GM12864 (cell line): ENCODE measurements at places on chromosomes 4 and X.

DNA sequence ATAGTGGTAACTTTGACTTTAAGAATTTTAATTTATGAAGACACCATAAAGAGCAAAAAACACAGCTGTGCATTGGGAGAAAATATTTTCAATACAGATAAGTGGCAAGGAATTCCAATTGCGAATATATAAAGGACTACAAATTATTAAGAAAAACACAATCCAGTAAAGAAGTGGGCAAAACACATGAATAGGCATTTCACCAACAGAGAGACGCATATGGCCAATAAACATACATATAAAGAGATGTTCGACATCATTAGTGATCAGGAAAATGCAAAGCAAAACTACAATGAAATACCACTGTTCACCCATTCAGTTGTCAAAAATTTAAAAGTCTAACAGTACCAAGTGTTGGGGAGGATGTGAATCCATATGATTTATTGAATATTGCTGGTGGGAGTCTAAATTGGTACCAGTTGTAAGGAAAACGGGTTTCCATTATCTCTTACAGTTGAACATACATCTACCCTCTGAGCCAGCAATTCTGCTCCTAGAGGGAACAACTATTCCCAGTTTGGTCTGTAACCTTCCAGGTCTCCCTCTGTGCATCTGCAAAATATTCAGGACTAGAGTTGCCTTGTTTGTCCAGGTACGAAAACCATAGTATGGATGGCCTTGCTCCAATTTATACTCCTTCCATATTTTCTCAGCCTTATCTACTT is 1.7 kb upstream of the MPP1 start:
- DNase-seq: no peak

DNA sequence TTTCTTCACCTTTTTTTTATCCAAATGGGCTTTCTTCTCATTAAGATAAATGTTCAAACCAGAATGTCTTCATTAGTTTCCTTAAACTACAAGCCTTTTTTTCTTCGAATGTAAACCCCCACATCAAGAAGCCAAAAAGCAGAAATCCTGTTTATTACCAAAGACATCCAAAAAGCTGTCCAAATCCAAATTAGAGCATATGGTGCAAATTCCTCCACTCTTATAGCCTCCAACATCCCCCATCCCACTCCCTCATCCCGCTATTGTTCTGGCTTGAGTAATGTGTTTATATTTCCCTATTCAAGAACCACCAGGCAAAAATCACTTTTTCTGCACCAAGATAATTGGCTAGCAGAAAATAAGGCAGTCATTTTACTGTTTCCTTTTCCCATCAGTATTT is 315.1 kb upstream of the ADGRL3 start:
- DNase-seq: no peak

GRCh38 chr4:174856926-174857800 is 28.1 kb upstream of the GLRA3 start:
- DNase-seq: no peak

- no peak for DNase-seq
Measured at GRCh38 chr4:151604238-151604637, 156.6 kb downstream of the GATB start.

DNA sequence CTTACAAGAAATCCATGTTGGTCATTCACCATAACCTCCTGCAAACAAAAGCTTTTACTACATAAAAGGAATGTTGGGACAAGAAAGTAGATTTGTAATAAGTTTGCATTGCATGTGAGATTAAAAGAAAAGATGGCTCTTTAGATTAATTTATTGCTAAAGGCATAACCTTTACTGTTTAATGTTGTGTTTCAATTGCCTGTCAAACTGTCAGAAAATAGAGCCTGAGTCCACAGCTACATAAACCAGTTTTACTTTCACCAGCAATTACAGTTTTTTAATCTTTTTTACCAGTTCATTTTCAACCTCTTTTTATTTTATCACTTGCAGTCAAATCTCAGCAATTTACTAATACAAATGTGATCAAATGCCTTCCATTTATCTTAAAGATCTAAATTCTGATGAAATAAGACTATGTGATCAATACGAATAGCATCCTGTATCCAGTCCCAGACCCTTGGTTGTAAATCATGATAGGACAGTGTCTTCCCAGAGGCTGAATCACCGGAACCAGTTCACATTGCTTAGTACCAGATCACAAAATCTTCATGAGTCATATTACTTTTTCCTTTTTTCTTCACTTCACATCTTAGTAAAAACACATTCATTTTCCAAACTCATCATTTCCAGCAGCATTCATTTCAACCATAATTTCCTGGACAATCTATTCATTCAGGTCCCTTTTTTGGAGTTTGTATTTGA is 95.4 kb upstream of the FRG1 start:
- DNase-seq: no peak

DNA sequence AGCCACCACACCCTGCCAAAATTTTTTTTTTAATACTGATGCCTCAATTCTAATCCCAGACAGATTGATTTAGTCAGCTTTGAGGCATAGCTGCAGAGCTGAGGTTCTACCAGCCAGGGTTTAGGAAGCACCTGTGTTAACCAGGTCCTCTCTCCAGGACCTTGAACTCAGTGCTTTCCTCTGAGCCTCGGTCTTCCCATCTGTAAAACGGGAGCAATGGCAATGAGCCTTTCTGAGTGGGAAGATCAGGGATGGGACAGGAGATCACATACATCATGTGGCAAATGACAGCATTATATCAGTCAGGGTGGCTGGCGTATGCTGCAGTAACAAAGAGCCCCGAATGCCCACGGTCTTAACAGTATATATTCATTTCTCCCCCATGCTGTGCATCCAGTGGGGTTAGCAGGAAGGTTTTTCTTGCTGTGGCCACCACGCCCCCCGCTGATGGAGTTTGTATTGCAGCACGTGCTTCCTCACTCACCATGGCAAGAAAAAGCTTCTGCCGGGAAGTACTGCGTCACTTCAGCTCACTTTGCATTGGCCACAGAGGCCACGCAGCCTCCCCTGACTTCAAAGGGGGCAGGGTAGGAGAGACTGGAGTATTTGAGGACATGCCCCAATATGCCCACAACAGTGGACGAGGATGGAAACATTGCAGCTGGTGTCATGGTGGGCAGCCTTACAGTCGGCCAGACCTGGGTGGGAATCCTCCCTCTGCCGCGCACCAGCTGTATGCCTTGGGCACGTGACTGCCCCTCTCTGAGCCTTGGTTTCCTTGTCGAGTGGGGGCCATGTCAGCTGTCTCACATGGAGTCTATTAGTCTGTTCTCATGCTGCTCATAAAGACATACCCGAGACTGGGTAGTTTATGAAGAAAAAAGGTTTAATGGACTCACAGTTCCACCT is 24.1 kb upstream of the MRFAP1 start:
- DNase-seq: no peak

DNA sequence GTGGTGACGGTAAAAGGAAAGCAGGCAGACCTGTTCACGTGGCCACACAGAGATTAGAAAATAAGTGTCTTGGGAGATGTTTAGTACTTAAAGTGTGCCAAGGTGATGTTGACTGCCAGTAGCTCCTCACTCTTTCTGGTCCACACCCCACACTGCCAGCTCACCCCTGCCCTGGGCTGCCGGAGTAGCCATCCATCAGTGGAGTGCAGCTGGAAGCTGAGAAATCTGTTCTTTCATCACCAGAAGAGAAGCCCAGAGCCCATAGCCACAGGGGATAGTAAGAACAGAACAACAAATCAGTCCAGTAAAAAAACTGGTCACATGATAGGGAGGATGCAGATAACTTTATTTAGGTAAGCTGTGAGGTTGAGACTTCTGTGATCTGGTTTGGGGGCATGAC is 64.1 kb downstream of the WWC2 start:
- DNase-seq: no peak

DNA sequence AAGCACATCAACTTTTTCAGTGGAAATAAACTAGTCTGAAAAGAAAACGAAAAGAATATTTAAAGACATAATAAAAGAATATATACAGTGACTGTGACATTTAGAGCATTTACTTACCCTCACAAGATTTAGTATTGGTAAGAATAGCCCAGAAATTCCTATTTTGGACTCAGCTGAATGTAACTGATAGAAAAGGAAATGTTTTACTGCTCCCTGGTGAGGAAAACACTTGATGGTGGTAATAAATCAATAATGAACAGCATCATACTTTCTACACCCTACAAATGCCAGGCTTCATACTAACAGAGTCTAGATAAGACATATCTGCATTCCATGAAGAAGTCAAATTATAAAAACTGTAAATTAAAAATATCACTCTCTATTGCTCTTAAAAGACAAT is 753.5 kb upstream of the PCDH10 start:
- DNase-seq: no peak

DNA sequence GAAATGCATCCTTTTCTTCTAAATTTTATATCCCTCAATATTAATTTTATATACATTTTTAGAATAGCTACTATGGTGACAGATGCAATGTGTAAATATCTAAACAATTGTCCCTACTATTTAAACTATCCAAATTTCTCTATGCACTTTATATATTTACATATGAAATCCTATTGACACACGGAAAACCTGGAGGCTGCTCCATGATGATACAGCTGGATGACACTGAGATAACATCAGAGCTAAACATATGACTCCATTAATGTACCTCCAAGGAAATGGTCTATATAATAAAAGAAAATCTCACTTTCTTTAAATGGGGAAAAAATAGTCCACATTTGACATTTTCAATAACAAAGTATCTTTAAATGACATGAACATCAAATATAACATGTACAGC is 43.7 kb downstream of the DDX60 start:
- DNase-seq: no peak

- DNase-seq: no peak
Measured at GRCh38 chr4:76594173-76594572, 159.1 kb downstream of the SHROOM3 start.

- DNase-seq: no peak
Measured at GRCh38 chr4:122331195-122331594, 47.6 kb upstream of the ADAD1 start.

- no peak for DNase-seq
Measured at GRCh38 chrX:31443654-31444053, 371.8 kb upstream of the FTHL17 start.

- DNase-seq: no peak
Measured at GRCh38 chrX:131356725-131357124, 67.6 kb upstream of the IGSF1 start.

- no peak for DNase-seq
Measured at GRCh38 chrX:97763391-97763790, 879.7 kb downstream of the RPA4 start.

GRCh38 chrX:68868902-68869800 is 40.3 kb downstream of the EFNB1 start:
- no peak for DNase-seq

DNA sequence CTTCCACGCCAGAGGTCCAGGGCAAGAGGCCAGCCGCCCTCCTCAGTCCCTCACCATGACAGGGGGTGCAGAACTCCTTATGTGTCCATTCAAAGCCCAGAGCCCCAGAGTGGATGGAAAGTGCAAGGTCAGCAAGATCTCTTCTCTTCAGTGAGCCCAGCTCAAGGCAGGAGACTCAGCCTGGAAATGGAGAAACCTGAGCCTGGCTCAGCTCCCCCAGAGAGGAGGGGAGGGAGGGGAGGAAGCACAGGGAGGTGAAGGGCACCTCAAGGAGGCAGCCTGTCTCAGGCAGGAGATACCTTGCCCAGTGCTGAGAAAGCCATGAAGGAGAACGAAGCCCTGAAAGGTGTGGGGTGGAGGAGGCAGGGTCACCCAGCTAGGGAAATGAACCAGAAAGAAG is 121.8 kb upstream of the PJA1 start:
- no peak for DNase-seq

DNA sequence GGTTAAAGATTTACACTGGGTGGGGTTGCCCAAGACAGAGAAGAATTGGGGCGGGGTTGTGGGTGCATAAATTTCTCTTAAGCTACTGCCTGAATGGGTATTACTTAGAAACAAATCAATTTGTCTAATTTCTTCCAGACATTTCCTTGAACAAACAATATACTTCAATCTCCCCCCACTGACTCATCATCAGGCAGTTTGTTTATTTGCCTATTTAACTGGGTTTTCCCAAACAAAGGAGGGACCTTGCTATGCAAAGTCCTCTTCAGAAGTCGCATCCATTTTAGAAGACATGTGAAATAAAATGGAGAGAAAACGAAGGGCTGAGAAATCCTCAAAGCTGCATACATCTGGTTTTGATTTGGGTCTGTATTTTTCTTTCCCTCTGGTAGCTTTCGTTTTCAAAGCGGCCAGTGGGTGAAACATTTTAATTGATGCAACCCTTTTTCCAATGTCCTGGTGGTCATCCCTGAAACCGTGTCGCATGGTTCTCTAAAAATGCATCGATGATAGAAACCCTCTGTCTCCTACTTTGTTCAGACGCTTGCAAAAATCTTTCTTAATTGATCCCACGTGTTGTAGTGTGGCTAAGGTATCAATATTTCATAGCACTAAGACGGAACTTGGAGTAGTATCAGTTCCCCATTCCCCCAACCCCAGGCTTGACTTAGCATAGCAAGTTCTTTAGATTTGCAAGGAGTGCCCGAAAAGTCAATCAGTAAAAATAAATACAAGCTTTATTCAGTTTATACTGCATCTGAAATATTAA is 115.1 kb upstream of the MXRA5 start:
- peak; percentile 31 for DNase-seq

GRCh38 chr4:54274264-54274663 is 45.2 kb downstream of the PDGFRA start:
- DNase-seq: no peak

- no peak for DNase-seq
Measured at GRCh38 chr4:3254302-3255131, 5.6 kb downstream of the MSANTD1 start.

DNA sequence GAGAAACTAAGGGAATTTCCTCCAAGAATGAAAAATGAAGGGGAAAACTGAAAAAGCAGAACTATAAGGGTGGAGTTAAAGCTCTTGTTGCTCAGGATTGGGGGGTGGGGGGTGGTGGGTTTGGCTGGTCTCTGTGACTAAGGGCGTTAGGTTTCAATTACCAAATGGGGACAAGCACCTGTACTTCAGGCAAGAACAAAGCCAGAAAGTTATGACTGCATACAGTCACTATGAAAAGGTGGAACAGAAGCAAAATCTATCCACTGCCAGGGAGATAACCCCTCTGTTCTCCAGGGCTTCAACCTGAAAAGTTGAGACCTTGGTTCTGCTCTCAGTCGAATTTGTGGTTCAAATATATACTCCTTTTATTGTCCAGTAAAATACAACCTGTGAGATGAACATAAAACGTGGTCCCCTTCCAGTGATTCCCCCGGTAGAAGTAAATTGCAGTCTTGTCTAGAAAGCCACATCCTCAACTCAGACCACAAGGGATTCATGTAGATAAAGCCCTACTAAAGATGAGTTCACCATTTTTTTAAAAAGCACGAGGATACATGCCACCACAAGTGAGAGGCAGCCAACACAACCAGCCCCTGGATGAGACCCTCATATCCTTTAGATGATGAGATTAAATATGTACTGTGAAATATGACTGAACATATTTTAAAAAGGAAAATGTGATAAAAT is 257.1 kb upstream of the RPS6KA3 start:
- no peak for DNase-seq

DNA sequence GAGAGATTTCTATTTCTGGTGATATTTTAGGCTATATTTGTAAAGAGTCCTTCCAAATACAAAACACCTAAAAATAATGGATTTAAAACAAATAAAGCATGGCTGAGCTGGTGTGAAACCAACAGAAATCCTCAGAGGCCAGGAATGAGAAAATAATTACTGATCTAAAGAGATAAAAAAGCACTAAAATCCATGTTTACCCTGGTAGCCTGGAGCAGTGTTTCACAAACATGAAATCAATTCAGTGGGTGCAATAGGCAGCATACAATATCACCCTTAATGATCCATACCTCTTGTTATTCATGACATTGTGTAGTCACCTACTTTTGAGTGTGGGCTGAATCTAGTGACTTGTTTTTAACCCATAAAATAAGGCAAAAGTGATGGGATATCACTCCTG is 14.6 kb downstream of the PFKFB1 start:
- DNase-seq: no peak

GRCh38 chr4:101419336-101420135 is 72.2 kb upstream of the PPP3CA start:
- DNase-seq: peak; percentile 72
